Caco-2 (cell line): ENCODE measurements at places on chromosomes 6 and 20.

GRCh38 chr6:127225497-127225896 lies 41.2 kb upstream of the RNF146 start:
- H3K4me3 ChIP-seq = no peak overlapping the region
- no peaks in the 10 kb centered on the region for H3K27me3 ChIP-seq
- H3K36me3 ChIP-seq = no peaks in the 10 kb centered on the region
- no peak overlapping the region for H3K27ac ChIP-seq

DNA sequence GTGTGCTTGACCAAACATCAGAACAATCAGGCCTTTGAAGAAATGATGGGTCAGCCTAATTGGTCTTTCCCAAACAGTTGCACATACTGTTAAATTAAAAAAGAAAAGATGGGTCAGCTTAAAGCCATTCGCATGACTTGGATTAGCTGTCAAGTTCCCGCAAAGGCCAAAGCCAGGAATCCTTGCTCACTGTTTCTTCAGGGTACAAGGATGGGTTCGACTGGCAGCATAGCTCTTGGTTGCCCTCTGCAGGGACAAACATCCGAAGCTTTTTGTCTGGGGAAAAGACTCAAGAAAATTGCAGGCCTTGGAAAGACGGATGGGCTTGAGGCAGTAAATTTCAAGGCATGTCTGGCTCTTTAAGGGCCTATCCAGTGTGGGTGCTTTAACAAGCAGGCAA lies 168.0 kb downstream of the HDGFL1 start:
- peak; percentile 37 for DNase-seq
- H3K27ac ChIP-seq = no peak overlapping the region
- H3K4me3 ChIP-seq = no peak overlapping the region
- no peaks in the 10 kb centered on the region for H3K27me3 ChIP-seq
- no peaks in the 10 kb centered on the region for H3K4me1 ChIP-seq

DNA sequence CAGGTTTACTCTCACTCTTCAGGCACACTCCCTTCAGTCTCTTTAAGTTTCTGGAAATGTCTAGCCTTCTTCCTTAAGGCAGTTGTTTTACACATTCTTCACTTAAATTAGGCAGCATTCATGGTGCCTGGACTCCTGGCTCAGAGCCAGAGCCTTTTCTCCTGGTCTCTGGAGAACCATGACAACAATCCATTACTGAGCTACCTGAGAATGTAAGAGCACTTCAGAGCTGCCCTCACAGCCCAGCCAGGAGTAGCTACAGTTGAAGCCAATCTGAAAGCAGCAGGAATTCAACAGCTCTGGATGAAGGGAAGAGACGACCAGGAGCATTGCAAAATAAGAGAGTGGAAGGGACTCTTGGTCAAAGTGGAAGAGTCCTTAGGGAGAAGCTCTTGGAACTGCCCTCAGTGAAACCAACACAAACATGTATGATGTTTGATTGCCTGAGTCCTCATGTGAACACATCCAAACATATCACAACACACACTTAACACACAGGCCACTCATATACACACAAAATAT lies 416.8 kb upstream of the SPTLC3 start:
- no peak for DNase-seq
- H3K36me3 ChIP-seq = no peaks in the 10 kb centered on the region
- H3K4me1 ChIP-seq = no peaks in the 10 kb centered on the region
- H3K27me3 ChIP-seq = no peaks in the 10 kb centered on the region
- no peak overlapping the region for H3K27ac ChIP-seq

DNA sequence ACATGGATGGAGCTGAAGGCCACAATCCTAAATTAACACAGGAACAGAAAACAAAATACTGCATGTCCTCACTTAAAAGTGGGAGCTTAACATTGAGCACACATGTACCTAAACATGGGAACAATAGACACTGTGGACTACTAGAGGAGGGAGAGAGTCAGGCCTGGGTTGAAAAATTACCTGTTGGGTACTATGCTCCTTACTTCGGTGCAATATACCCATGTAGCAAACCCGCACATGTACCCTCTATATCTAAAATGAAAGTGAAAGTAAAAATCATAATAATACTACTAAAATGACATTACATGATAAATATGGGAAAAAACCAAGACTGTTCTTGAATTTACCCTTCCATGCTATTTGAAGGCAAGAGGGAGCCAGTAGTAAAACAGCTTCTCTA lies 1273.8 kb upstream of the ADGRB3 start:
- no peak overlapping the region for H3K27ac ChIP-seq
- H3K4me1 ChIP-seq = no peaks in the 10 kb centered on the region
- DNase-seq = no peak
- H3K27me3 ChIP-seq = no peaks in the 10 kb centered on the region
- no peak overlapping the region for H3K4me3 ChIP-seq
- no peaks in the 10 kb centered on the region for H3K36me3 ChIP-seq

DNA sequence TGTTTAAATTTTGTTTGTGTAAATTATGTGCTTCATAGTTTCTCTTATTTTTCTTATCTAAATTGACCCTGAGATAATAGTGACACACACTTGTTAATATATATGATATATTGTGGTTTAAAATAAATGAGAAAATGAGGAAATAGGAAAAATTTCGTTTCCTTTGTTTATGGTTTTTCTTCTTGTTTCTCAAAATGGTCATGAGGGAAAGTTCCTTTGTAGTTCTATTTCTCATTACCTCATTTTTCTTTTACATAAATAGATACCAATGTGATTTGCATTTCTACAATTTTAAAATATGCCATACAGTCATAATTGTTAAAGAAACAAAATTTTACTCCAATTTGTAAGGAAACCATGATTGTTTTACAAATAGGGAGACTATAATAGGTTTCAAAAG lies 9.2 kb downstream of the OR2A4 start:
- DNase-seq = no peak
- H3K36me3 ChIP-seq = no peaks in the 10 kb centered on the region
- H3K27ac ChIP-seq = no peak overlapping the region
- no peaks in the 10 kb centered on the region; the same call in 1 of the 2 replicates for H3K27me3 ChIP-seq
- no peaks in the 10 kb centered on the region for H3K4me1 ChIP-seq

GRCh38 chr6:35573495-35574110 lies 60.9 kb upstream of the TULP1 start:
- H3K36me3 ChIP-seq = no peaks in the 10 kb centered on the region; the same call in 1 of the 2 replicates
- no peak overlapping the region for H3K4me3 ChIP-seq
- H3K27ac ChIP-seq = no peak overlapping the region
- H3K27me3 ChIP-seq = no peaks in the 10 kb centered on the region
- no peaks in the 10 kb centered on the region for H3K4me1 ChIP-seq

DNA sequence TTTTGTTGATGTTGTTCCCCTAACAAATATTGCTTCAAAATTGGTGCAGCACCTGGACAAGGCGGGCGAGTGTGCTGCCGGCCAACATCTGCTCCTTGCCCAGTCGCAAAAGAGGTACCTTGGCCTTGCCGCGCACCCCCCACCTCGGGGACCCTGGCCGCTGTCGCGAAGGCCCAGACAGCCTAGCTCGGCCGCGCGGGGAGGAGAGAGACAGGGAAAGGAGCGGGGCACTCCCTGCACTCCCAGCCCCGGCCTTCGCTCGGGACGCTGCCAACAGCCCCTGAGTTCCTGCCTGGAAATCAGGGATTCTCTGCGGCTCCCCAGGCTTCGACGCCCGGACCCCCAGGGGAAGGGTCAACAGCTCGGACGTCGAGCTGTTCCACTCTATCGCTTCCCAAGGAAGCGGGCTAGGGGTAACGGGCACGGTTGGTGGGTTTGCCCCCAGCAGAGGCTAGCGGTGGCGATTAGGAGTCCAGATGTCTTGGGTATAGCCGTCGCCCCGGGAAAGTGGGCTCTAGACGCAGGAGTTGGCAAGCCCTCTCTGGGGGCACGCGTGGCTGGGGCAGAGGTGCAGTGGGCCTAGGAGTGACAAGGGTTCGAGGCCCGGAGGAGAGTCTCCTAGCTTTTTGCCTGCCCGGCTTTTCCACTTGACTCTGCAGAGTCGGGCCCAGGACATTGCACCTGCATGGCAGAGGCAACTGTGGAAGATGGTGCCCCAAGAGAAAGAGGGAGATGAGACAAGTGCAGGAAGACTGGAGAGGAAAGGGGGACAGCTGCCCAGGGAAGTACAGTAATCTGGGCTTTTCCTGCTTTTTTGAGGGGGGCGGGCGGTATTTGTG lies 8.2 kb downstream of the POU3F2 start:
- H3K4me3 ChIP-seq = no peak overlapping the region
- DNase-seq = no peak
- 0 out of 2 replicates have a peak, but pooled peaks cover 4% of the 10 kb centered on the region for H3K4me1 ChIP-seq

GRCh38 chr20:53949319-53949839 lies 121.0 kb downstream of the BCAS1 start:
- H3K4me3 ChIP-seq = no peak overlapping the region
- DNase-seq = no peak
- no peaks in the 10 kb centered on the region; the same call in 1 of the 2 replicates for H3K27me3 ChIP-seq
- H3K27ac ChIP-seq = no peak overlapping the region
- H3K36me3 ChIP-seq = no peaks in the 10 kb centered on the region
- no peaks in the 10 kb centered on the region for H3K4me1 ChIP-seq

DNA sequence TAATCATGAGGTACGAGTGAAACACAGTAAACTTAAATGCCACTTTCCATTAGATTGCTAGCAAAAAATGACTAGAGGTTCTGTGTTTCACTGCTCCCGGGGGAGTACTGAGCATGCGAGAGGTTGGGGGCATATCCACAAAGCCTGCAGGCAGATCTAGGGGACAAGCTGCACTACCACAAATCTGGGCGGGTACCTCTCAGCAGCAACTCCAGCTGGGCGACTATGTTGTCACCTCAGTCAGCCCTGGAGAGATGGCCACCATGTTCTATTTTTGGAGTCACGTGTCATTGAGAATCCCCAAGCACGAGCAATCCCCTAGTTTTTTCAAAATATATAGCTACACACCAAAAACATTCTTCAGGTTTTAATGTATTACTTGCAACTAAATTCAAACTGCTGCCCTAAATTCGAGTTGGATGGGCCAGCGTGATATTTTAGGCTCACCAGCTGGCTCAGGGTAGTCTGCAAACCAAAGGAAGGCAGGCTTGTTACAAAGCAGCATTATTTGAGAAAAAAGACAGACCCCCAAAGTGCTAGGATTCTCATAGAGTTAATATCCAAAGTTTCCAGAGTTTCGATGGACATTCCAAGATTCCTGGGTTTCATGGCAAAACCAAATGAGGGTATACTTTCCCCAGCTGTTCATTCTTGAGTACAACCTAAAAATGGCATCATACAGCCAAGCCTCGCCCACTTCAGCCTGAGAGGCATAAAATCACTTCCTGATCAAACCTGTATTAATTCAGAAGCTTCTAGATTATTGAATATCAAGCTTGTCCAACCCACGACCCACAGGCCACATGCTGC lies 24.1 kb upstream of the MYLIP start:
- H3K4me3 ChIP-seq = no peak overlapping the region
- H3K27ac ChIP-seq = no peak overlapping the region
- no peaks in the 10 kb centered on the region for H3K27me3 ChIP-seq

GRCh38 chr20:12966468-12967085 lies 42.2 kb upstream of the SPTLC3 start:
- no peaks in the 10 kb centered on the region for H3K27me3 ChIP-seq
- DNase-seq = no peak
- H3K36me3 ChIP-seq = no peaks in the 10 kb centered on the region; the same call in 1 of the 2 replicates

GRCh38 chr6:14506656-14507246 lies 389.2 kb downstream of the CD83 start:
- no peak for DNase-seq
- H3K27ac ChIP-seq = no peak overlapping the region
- no peaks in the 10 kb centered on the region for H3K36me3 ChIP-seq

DNA sequence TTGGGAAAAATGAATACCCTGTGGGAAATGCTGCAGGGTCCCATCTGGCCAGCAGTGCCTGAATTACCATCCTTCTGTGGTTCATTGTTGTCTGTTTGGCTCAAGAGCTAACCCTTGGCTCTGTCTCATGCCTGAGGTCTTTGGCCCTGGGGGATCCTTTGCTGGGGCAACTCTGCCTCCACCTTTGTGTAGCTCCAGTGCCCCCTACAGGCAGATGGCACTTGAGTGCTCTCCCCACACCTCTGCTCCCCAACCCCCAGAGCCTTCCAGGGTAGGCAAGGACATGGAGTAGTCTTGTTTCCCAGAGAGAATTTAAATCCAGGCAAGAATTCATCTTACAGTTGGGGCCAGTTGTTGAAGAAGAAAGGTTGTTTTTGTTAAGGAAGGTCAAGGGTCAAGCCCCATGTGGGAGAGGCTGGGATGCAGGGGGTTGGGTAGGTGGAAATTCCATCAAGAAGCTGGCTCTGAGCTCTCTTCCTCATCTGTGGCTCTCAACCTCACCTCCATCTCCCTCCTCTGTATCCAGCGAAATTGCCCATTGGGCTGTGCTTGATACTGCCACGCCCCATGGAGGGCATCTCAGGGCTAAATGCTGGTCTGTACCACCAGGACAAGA lies 44.2 kb downstream of the ZNF831 start:
- 0 out of 2 replicates have a peak, but pooled peaks cover 1% of the 10 kb centered on the region for H3K27me3 ChIP-seq
- no peak overlapping the region for H3K4me3 ChIP-seq
- H3K27ac ChIP-seq = no peak overlapping the region
- DNase-seq = peak; percentile 63
- no peaks in the 10 kb centered on the region for H3K36me3 ChIP-seq

GRCh38 chr6:133262804-133263203 lies 21.6 kb downstream of the EYA4 start:
- H3K4me1 ChIP-seq = no peaks in the 10 kb centered on the region
- H3K27ac ChIP-seq = no peak overlapping the region
- no peak for DNase-seq
- no peak overlapping the region for H3K4me3 ChIP-seq

DNA sequence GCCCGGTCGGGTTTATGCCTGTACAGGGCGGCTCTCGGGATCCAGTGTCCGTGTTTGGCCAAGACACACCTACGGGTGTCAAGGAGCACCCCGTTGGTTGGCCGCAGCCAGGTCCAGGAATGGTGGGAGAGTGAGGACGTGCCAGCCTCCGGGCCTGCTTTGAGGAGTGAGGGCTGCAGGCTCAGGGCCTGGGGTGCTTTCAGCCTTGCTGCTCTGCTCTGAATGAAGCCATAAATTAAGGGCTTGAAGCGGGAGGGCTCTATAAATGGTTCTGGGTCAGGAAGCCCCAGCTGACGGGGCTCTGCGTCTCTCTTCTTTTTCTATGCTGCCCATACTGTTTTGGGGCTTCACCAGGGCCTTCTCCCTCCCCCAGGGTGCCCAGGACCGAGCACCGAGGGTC lies 15.1 kb downstream of the GATA5 start:
- peak overlapping the region; percentile 10 for H3K27ac ChIP-seq
- no peak overlapping the region for H3K4me3 ChIP-seq
- H3K36me3 ChIP-seq = no peaks in the 10 kb centered on the region
- no peaks in the 10 kb centered on the region for H3K27me3 ChIP-seq
- peaks cover 21% of the 10 kb centered on the region for H3K4me1 ChIP-seq

GRCh38 chr6:133377219-133377618 lies 136.1 kb downstream of the EYA4 start:
- DNase-seq = no peak
- H3K27me3 ChIP-seq = no peaks in the 10 kb centered on the region
- H3K4me1 ChIP-seq = no peaks in the 10 kb centered on the region
- no peak overlapping the region for H3K4me3 ChIP-seq

- DNase-seq = no peak
- H3K27me3 ChIP-seq = no peaks in the 10 kb centered on the region
- no peak overlapping the region for H3K4me3 ChIP-seq
Measured at GRCh38 chr20:60132827-60133670, 174.8 kb downstream of the CDH26 start.

DNA sequence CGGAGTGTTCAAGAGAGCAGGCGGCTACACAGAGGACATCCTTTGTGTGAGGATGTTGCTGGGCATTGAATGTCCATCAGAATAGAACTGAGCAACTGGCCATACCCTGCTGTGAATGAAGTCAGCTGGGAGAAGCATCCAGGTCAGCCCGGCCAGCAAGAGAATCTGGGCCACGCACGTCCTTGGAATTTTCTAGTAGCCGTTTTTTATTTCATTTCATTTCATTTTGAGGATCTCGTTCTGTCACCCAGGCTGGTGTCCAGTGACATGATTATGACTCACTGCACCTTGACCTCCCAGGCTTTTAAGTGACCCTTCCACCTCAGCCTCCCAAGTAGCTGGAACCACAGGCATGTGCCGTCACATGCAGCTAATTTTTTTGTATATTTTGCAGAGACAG lies 97.9 kb downstream of the SSR1 start:
- H3K36me3 ChIP-seq = peaks cover 6% of the 10 kb centered on the region
- H3K27ac ChIP-seq = no peak overlapping the region
- DNase-seq = no peak
